Stimulated activated CD4-positive, alpha-beta T cell treated with anti-CD3 and anti-CD28 coated beads, Interleukin-12 subunit alpha, Interleukin-12 subunit beta, amount 100 ng/mL, for 24 hours (primary cell): ENCODE measurements at places on chromosomes 4 and X.

DNA sequence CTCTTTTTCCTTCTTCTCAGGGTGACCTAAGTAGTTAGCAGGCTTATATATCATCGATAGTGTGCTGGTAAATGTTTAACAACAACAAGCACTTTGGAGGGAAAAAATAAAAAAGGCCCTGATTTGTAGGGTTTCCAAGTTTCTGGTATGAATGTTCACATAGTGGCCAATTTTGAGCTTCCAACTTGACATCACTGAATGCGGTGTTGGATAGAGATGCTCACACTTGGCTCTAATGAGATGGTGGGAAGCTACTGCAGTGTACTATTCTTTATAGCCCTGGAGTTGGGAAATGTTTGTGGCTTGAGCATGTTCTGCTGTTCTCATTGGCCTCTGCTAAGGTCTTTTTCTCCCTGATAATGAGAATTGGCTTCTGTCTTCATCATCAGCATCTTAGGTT lies 875.3 kb downstream of the PCDH7 start:
- no peak for DNase-seq

DNA sequence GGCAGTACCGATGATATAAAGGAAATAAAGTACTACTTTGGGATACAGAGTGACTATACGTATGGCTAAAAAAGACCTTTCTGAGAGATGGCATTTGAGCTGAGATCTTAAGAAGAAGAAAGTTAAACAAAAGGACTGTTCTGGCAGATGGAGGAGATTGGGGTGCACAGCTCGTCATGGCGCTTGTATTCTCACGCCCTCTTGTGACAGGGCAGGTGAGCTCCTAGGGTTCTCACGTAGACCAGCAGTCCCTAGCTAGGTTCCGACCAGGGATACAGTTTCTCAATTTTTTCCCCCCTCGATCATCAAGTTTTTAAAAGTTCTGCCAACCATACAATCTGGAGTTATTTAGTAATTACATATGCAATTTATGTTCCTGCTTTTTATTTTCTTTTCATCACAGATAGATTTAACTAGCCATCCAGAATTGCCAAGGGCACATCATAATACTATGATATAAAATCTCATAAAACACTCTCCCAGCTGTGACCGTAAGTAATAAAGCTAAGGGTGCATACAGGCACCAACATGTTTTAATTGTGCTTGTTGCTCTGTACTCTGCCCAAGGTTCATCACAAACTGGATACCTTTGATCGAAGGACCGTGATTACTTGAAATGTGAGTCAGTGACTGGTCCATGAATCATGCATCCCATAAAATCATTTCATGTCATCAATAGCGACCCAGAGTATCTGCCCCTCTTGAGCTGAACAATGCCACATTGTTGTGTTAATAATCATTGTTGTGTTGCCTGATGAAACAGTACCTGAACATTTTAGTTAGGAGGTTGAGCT lies 69.4 kb upstream of the ZNF518B start:
- DNase-seq: no peak

- no peak for DNase-seq
Observed at GRCh38 chr4:94534401-94535312, 82.9 kb downstream of the PDLIM5 start.

- DNase-seq: no peak
Observed at GRCh38 chr4:76055016-76055415, 19.1 kb upstream of the CXCL11 start.

- no peak for DNase-seq
Observed at GRCh38 chr4:76518241-76518640, 83.2 kb downstream of the SHROOM3 start.

- no peak for DNase-seq
Observed at GRCh38 chrX:150570512-150570911, 2.1 kb downstream of the MTM1 start.

GRCh38 chr4:85707611-85708010 lies 232.7 kb downstream of the ARHGAP24 start:
- DNase-seq: no peak
